ENCODE measurements at places on chromosomes 5 and 9.
A peak's percentile ranks its signal among the peaks of the same experiment; 100 is the strongest.

GRCh38 chr9:128084746-128085145 lies 16.7 kb downstream of the SLC25A25 start:
- DNase-seq: no peak

GRCh38 chr9:10875752-10876151 lies 262.9 kb upstream of the PTPRD start:
- DNase-seq: no peak

DNA sequence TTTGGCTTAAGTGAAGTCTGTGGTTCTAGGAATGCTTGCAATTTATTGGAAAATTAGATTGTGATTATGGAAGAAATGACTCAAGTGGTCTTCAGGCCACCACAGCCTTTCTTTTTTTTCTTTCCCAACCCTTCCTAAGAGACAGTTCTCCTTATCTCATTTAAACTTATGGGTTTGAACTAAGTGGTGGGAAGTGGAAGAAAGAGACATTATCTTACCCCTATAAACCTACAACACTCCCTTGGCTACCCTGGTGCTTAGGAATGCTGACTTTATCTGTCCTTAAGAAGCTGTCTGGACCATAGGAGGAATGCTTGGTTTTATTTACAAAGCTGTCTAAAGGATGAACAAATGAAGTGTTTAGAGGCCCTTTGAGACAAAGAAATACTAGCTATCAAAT lies 5.1 kb upstream of the ERAP1 start:
- no peak for DNase-seq

GRCh38 chr9:127223810-127224177 lies 40.8 kb upstream of the GARNL3 start:
- DNase-seq: peak; percentile 12

- DNase-seq: peak; percentile 49
Observed at GRCh38 chr9:4604678-4605095, 57.4 kb upstream of the PLPP6 start.

GRCh38 chr5:58043032-58043945 lies 416.6 kb downstream of the PLK2 start:
- no peak for DNase-seq

DNA sequence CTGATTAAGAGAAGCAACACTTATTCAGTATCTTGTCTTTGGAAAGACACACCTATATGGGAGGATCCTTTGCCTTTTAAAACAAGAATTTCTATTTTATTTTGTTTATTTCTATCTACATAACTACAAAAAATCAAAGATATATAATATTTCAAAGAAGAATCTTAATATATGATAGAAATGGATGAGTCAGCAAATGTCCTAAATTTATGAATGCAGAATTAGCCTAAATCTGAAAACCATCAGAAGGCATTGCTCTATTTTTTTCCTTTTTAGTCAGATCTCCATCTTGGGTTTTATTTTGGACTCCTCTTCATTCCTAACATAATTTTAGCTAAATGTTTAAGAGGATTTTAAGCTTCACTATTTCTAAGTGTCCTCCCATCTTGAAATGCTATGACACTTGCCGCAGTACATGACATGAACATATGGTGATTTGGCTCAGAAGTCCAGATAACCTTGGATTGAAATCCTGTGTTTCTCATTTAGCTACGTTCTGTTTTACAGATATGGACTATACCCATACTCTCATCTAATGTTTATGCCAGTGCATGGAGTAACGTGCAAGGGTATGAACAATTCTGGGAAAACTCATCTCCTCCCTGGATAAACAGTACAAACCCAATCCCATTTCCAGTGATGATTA lies 1322.8 kb upstream of the DMAC1 start:
- no peak for DNase-seq
